Activated naive CD8-positive, alpha-beta T cell treated with anti-CD3 and anti-CD28 coated beads, Interleukin-2, amount 50 U/mL, for 16 hours (primary cell): ENCODE measurements at places on chromosomes 3 and 15.

GRCh38 chr3:155292133-155292532 lies 1.4 kb downstream of the STRIT1 start:
- no peak for DNase-seq

DNA sequence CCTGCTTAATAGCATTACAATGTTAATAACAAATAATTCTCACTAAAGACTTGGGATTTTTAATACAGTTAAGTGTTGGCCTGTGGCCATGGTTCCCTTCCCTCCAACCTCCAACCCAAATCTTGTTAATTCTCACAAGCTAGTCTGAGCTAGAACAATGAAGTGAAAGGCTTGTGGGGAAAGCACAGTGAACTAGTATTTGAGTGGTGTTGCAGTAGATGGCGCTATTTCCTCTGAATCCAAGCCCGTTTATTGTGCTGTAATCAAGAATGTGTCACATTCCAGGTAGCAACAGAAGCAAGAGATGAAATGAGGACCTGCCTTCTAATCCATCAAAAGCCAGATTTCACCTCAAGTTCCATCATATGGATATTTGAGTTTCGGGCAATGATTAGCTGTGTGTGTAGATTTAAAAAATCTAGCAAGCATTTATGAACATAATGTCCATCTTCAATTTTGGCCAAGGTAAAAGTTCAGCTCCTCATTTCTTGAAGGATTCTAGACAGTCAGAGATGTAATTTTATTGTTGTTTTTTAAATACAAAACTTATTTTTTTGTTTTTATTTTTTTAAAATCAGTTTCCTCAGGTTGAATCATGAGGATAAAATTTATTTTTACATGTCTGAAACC lies 160.7 kb downstream of the SQOR start:
- no peak for DNase-seq

DNA sequence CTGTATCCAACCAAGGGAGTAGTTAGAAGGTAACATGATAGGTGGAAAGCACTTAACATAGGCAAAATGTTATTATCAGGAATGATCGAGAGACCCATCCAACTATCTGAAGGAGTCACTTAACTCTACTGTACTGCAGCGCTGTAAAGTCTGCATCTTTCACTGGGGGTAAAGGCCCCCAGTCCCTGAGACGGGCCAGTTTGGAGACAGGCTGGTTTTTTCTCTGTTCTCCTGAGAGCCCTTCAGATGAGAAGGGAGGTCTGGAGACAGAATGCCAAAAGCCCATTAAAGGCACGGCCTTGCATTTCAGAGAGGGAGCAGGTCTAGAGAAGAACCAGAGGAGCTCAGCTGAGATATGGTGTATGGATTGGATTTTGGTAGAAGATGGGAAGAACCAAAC lies 71.3 kb upstream of the CGNL1 start:
- no peak for DNase-seq

- no peak for DNase-seq
Measured at GRCh38 chr15:65184305-65184867, 756 bp downstream of the CLPX start.

- no peak for DNase-seq
Measured at GRCh38 chr15:70314018-70314354, 216.3 kb upstream of the TLE3 start.

DNA sequence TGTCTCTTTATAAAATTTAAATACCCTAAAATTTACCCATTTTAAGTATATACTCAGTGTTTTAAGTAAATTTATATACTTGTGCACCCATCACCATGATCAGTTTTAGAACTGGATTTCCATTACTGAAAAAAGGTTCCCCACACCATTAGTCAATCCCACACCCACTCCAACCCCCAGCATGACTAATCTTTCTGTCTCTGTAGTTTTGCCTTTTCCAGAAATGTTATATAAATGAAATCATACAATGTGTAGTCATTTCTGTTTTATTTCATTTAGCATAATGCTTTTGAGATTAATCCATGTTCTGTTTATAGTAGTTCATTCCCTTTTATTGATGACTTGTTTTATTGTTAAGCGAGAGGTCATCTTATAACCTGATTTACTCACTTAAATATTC lies 66.1 kb upstream of the LIMD1 start:
- no peak for DNase-seq

DNA sequence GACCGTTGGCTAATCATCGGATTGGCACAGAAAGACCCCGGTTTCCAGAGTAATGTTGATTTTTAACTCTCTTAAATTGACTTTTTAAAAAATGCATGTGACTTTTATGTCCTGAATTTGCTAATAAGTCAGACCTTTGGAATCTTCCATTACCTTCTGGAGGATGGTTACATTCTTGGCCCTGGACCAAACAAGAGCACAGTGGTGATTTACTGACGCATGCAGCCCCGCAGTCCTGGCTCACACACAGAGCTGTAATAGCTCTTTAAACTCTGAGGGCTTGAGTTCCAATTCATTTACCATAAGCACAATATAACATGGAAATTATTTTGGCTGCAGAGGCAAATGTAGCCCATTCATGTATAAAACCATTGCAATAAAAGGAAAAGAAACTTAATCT lies 25.1 kb downstream of the SOX14 start:
- DNase-seq = no peak
